Left kidney (tissue), 8 donors: ENCODE measurements at places on chromosomes 6 and 20. TPM values are rescaled to one million over a fixed set of nuclear protein-coding genes. Genes with fewer than 3 reads are reported as not detected.

DNA sequence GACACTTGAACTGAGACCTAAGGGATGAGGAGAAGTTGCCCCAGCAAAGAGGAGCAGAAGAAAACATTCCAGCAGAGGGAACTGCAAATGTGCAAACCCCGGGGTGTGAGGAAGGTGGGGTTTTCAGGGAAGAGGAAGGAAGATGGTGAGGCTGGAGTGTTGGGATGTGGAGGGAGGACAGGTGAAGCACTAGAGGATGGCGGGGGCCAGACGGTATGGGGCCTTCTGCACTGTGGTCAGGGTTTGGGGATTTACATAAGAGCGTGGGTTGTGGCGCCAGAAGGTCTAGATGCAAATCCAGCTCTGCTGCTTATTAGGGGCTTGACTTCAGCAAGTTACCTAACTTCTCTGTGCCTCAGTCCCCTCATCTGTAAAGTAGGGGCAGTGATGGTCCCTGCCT lies 16.0 kb downstream of the DLGAP4 start:
- DNase-seq: no peak

DNA sequence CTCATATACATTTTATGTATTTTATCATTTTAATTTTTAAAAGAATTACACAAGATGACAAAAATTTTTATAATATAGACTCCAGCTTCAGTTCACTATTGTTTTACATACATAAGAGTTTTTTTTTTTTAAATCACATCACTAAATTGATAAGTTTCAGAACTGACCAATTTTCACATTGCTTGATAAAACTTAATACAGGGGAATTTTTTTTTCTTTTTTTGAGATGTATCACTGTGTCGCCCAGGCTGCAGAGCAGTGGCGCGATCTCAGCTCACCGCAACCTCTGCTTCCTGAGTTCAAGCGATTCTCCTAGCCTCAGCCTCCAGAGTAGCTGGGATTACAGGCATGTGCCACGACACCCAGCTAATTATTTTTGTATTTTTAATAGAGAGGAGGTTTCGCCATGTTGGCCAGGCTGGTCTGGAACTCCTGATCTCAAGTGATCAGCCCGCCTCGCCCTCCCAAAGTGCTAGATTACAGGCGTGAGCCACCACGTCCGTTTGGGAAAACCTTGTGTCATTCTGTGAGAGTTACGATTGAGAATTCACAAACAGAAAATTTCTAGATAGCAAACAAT lies 36.6 kb upstream of the BTN3A2 start:
- DNase-seq: no peak

DNA sequence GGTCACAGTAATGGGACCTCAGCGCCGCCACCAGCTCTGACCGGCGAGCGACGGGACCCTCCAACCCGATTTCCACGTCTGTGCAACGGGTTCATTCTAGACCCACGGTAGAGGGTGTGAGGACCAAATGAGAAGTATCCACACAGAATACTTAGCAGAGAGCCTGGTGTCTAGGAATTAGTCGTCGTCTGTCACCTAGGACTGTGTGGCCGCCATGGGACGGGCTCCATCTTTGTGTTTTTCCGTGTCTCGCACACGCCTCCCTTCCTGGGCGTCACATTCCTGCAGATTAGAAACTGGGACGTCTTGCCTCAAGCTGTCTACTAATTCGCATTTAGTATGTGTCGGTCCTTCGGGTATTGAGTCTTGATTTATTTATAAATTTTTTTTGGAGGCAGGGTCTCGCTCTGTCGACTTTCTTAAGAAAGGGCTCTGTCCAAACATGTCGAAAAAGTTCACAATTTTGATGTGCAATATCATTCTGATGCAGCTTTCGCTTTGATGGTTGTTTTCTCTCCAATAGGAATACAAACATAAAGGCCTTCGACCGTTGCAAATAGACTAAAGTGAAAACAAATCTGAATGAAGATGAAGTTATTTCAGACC lies 563 bp downstream of the MGME1 start:
- no peak for DNase-seq

DNA sequence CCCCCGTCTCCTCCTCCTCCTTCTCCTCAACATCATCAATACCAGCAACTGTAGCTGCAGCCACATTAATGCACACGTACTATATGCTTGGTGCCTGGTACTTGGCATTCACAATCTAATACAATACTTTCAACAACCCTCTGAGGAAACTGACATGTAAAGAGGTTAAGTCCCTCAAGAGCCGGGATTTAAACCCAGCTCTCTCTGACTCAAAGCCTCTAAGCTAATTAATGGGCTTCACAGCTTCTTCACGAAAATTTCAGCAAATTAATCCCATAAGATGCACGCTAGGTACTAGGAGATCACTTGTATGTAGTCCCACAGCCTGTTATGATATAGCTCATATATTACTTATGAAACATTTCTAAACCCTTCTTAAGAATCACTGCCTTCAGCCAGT lies 73.1 kb upstream of the IPCEF1 start:
- no peak for DNase-seq

DNA sequence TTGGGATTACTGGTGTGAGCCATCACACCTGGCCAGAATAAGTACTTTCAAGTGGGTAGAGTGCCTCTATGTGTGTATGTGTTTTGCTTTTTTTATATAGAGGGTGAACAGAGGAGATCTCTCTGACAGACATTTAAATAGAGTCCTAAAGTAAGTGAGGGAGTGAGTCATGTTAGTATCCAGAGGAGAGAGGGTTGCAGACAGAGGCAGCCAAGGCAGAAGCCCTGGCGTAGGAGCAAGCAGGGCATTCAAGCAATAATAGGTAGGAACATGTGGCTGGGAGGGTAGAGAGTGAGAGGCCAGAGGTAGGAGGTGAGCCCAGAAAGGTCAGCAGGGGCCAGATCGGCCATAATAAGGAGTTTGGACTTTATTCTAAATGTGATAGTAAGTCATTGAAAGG lies 48.9 kb downstream of the PHF20 start:
- DNase-seq: no peak

DNA sequence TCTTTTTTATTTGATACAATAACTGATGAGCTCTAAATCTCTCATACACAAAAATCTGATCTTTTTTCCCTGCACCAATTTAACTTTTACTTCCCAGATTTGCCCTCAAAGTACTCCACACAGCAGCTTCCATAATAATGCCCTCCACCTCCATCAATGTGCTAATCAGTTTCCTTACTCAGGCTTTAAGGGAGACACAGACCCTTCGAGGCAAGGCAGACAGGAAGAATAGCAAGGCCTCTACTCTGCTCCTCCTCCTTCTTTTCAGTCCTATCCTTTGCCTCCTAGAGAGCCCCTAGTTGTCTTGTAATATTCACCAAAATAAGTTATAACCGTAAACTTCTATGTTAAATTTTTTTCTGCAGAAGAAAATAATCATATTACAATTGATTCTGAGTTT lies 444.9 kb upstream of the RNF217 start:
- DNase-seq: no peak

GRCh38 chr6:16759181-16759645 lies 2.0 kb downstream of the ATXN1 start:
- DNase-seq: no peak

GRCh38 chr20:53660078-53660909 lies 66.7 kb upstream of the ZNF217 start:
- DNase-seq: no peak

GRCh38 chr6:21594416-21595281 lies 1.1 kb downstream of the SOX4 start:
- no peak for DNase-seq

- peak; percentile 36 for DNase-seq
Measured at GRCh38 chr20:50580016-50580747, 70.0 kb downstream of the PTPN1 start.

GRCh38 chr6:5084360-5084780 lies 771 bp upstream of the PPP1R3G start:
- no peak for DNase-seq

- no peak for DNase-seq
Measured at GRCh38 chr6:136446579-136447187, 103.5 kb downstream of the MAP7 start.

GRCh38 chr6:143333081-143333480 lies 117.4 kb downstream of the ADAT2 start:
- no peak for DNase-seq

- DNase-seq: no peak
Measured at GRCh38 chr20:53215166-53215565, 243.0 kb downstream of the TSHZ2 start.

DNA sequence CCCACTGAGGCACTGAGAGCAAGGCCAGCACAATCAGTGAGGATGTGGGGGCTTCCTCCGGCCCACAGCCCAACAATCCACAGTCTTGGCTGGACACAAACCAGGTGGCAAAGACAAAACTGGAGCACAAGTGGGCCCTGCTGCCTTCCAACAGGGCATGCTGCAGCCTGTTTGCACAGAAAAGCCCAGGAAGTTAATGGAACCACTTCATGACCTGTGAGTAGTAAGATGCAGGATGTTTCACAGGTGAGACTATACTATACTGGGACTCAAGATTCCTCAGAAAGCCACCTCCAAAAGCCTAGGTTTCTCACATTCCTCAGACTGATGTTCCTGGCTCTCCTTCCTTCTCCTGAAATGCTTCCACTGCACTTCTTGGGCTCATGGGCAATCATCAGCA lies 235.5 kb downstream of the KIF16B start:
- DNase-seq: no peak

DNA sequence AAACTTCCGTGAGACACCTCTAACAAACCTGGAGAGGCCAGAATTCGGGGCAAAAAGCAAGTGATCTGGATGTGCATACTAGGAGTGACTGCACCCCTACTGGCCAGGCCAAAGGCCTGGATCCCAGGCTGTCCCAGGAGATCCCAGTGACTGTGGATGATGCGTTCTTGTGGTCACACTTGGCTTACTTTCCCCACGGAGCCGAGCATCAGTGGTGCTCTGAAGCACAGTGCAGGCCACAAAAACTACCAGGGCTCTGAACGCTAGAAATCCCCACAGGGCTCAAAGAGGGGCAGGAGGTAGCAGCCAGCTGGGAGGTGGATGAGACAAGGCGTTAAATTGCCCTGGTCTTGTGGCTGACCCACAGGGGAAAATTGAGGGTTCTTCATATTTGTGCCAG lies 7.1 kb downstream of the TRIM26 start:
- no peak for DNase-seq

DNA sequence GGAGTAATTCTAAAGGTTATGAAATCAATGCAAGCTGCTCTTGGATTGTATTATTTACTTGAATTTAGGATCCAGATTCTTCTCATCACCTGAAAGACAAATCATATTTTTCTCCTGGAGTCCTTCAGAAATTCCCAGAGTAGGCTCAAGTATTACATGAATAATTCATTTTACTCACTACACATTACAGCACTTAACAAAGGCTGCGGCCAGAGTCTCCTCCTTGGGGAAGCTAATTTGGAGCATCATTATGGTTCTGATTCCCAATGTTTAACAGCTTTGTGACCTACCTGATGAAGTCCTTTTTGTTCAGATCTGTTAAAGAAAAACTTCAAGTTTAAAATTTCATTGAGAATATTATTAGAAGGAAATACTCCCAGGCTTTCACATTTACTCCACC lies 28.7 kb downstream of the GRIK2 start:
- no peak for DNase-seq

DNA sequence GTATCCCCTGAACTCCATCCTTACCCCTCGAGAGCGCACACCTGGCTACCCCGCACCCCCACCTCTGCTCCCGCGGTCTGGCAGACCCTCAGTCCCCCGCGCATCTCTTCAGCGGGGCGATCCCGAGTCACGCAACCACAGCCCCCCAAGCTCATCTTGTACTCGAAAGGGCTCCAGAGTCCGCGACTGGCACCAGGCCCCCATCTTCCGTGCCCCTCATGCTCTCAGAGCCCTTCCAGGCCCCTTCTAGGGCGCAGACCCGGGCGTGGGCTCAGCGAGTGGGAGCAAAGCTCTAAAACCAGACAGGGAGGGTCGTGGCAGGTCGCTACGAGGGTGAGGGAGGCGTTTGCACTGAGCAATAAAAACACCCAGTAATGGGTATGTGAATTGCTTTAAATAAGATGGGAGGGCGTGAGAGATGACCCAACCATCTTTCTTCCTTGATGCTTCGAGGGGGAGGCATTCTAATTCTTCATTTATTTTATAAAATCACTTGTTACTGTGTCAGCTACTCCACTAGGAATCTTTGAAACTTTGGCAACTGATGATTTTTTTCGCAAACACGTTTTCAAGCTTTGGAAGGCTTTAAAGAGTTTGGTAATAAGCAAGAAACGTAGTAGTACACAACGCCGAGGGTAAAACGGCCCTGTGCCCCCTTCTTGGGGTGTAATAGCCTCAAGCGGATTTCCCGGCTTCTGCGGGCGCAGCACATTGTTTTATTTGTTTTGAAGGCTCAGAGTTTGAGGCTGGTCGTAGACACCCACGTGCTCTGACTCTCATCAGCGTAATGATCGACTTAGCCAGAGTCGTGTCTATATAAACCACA lies 42.6 kb upstream of the SUPT3H start:
- DNase-seq: no peak

DNA sequence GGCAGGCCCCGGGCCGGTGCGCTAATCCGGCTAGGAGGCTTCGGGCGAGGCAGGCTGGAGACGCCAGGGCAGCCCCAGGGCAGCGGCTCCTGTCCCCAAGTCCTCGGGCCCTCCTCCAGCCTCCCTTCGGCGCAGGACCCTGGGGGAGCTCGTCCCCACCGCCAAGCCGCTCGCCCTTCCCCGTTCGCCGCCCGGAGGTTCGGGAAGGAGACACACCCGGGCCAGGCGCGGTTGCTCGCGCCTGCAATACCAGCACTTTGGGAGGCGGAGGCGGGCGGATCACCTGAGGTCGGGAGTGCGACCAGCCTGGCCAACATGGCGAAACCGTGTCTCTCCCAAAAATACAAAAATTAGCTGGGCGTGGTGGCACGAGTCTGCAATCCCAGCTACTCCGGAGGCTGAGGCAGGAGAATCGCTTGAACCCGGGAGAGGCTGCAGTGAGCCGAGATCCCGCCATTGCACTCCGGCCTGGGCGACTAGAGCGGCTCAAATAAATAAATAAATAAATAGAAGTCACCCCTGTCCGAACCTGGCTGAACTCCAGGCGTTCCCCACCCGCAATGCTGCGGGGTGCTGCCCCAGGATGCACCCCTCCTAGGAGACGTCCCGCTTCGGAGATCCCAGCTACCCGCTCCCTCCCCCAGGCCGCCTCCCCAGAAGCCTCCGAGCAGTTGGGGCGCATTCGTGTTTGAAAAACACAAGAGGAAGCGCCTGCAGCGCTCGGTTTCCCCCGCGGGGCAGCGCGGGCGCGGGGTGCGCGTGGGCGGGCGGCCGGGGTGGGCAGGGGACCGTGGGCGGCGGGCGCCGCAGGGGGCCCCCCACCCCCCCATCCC lies 27.5 kb downstream of the SERPINB9 start:
- DNase-seq: no peak

Gene LGSN
- polyA plus RNA-seq: 1.4 TPM

Gene RAB32
- 25.4 TPM for polyA plus RNA-seq

Gene OR11A1
- not detected for polyA plus RNA-seq

Gene PRELID3B
- polyA plus RNA-seq: 75.9 TPM

Gene RRAGD
- polyA plus RNA-seq: 34.7 TPM
